Brain pericyte (primary cell): ENCODE measurements at places on chromosomes 4 and X.
A peak's percentile ranks its signal among the peaks of the same experiment; 100 is the strongest.

- DNase-seq, result no peak
Measured at GRCh38 chr4:154620111-154620510, 7.7 kb upstream of the FGG start.

DNA sequence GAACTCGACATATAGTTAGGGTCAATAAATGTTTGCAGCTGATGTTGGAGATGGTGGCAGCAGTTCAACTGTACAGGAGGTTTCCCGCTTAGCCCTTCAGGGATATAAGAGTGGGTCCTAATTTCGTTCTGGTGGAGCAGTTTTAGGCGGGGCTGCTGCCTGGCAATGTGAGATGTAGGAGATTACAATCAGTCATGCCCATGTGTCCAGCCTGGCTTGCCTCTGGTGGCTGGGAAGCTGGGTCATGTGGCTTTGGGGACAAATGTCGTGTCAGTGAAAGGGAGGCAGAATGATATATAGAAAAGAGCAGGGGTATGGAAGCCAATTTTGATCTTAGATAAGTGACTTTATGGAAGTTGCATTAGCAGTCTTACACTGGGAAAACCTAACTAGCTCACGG, 129.4 kb downstream of the CLCN4 start:
- no peak for DNase-seq

DNA sequence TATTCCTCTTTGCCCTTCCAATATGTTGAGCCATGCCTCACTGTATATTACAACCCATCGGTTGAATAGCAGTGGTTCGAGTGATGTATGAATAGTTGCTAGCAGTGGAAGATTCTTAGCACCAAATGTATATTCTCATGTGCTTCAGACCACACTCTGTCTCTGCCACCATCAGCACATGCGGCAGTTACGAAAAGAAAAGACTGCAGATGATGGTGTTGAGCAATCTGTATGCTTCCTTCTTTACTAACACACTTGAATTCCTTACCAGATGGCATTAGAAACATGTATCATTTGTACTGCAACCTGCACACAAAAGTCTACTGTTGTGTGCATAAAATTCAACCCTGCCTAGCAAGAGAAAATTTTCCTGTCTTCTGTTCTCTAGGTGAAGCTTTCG, 214.6 kb downstream of the ENOX2 start:
- DNase-seq, result no peak

DNA sequence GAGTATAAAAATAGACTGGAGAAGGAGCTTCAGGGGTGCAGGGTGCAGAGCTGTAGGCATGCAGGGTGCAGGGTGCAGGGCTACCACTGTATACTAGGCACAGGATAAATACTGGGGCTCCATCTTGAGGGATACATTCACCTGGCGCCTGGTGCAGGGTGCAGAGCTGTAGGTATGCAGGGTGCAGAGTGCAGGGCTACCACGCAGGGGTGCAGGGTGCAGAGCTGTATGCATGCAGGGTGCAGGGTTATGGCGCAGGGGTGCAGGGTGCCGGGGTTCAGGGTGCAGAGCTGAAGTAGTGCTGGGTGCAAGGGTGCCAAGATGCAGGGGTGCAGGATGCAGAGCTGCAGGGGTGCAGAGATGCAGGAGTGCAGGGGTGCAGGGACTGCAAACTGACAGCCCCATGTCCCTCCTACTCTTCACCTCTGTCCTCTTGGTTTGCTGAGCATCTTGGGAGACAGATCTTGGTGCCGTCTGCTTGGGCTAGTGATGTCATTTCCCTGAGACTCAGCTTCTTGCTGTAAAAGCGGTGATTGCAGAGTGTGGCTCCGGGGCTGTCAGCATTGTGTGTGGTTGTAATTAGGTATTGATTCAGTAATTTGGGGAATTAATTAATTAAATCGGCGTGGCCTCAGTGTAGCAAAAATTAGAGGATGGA, 91.2 kb downstream of the ADRA2C start:
- no peak for DNase-seq

DNA sequence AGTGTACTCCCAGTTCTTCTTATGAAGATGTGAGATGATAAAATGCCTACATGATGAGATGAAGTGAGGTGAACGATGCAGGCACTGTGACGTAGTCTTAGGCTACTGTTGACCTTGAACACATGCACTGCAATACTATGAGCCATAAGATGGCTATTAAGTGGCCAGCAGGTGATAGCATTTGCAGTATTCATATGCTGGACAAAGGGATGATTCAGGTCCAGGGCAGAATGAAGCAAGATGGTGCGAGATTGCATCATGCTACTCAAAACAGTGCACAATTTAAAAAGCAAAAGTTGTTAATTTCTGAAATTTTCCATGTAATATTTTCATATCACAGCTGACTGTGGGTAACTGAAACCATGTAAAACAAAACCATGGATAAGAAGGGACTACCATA, 781.4 kb downstream of the PCDH18 start:
- DNase-seq, result no peak

GRCh38 chr4:24675721-24676389, 91.5 kb upstream of the DHX15 start:
- no peak for DNase-seq

- no peak for DNase-seq
Measured at GRCh38 chr4:122121593-122121992, 30.5 kb upstream of the BLTP1 start.

GRCh38 chrX:9279234-9279544, 185.7 kb upstream of the TBL1X start:
- peak; percentile 12 for DNase-seq

DNA sequence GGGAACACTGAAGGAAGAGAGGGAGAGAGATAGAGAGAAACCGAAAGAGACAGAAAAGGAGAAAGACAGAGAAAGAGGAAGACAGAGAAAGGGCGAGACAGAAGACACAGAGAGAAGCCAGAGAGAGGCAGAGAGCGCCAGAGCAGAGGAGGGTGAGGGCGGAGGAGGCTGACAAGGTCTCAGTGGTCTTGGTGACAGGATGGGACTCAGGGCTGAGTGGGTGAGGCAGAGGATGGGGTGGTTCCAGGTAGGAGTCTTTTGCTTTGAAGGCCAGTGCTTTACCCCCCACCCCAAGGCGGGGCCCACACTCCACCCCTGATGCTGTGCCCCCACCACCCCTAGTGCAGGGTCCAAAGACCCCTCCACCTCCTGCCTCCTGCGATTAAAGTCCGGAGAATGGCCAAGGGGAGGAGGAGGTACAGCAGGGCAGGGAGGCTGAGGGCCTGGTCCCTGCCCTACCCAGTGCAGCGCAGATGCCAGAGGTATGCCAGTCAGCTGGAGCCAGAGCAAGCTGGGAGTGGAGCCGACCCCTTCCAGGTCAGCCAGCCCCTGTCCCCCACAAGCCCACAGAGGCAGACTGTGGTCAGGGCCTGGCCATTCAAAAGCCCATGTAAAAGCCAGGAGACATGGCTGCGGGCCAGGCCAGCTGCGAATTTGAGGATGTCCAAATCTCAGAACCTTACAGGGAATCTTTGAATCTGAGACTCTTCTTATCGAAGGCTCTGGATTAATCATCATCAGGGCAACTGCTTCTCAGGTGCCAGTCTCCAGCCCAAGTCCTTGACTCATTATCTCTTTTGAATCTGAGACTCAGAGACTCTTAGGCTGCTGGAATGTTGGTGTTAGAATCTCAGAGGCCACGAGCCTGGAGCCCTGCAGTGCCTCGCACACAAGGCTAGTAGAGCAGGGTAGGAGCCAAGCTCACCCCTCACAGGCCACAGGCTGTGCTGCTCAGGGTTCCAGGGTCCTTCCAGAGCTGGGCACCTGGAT, 758 bp downstream of the IQSEC2 start:
- no peak for DNase-seq

GRCh38 chrX:41952102-41952501, 28.7 kb upstream of the CASK start:
- no peak for DNase-seq

GRCh38 chrX:96579252-96579651, 105.4 kb upstream of the DIAPH2 start:
- no peak for DNase-seq

DNA sequence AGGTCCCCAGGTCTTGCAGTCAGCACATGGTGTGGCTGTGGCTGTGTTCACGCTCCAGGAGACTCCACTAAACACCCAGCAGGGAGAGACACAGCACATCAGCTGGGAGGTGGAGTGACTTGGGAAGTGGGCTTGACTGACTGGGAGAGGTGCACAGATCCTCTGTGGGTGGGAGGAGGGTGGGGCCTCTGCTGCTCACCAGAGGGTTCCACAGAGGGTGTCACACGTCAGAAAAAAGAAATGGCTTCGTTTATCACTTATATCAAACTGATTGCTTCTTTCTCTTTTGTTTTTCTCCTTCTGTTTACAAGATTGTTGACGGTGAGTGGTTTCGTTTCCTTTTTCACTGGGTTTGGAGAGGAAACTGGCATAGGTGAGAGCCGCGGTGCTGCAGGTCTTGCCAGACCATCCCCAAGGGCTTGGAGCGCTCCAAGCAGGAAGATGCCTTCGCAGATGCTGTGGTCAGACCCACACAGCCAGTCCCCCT, 24.8 kb upstream of the FAM193A start:
- no peak for DNase-seq

DNA sequence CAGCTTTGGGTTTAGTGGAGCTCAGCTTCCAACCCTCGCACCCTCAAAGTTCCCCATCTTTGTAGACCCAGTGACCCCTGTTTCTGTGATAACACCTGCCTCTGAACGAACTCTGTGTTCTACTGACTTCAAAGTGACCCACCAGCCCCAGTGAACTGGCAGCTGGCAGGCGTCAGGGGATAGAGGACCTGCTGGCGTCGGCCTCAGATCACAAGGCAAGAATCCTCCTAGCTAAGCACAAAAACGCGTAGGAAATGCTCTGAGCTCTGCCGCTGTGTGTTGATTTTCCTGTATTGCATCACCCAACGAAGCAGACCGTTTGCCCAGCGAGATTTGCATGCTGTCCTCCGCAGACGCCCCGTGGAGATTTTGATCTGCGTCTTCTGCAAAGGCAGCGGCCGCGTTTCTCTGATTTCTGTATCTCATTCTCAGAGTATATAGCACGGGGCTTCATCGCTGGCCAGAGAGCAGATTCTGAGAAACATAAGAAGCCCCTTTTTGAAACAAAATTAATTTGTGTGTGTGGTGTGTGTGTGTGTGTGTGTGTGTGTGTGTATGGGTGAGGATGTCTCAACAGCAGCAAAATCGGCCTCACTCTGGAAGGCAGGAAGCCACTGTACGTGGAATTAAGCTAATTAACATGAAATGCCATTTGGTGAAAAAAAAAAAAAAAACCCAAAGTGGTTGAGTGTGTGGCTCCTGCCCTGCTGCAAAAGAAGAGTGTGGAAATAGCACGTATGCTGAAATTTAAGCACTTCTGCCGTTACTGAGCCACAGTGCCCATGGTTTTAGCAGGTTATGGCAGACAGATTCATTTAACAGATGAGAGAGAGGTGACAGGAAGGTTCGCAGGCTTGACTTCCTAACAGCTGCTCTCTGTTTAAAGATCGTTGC, 29.2 kb upstream of the ASMTL start:
- DNase-seq, result peak; percentile 65

DNA sequence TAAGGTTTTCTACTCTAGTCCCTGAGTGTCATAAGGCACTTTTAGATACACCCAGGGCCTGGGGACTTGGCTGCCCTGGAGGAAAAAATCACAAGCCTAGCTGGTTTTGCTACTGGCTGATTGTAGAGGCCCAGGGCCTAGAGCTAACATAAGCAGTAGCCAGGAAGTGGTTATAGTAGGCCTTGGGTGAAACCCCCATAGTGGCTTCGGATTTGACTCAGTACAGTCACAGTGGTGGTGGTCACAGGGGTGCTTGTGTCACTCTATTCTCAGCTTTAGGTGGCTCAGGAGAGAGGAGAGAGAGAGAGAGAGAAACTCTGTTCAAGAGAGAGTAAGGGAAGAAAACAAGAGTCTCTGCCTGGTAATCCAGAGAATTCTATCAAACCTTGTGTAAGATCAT, 194.5 kb upstream of the EDA2R start:
- DNase-seq, result no peak

- no peak for DNase-seq
Measured at GRCh38 chr4:4461850-4462249, 74.9 kb downstream of the NSG1 start.

DNA sequence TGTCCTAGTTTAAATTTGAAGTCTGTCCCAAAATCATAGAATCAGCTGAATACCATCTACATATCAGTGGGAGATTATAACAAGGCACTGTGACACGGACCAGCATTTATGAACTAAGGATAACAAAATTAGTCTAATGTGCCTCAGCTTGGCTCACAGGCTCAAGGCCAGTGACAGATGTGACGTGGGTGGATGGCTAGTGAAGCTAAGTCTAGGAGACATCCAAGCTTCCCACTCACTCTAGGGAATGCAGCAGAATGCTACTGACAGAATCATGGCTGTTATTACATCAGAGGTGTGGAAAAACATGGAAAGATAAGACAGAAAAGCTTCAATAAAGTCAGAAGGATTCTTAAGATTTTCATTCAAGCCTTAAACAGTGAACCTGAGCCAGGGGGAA, 329.9 kb downstream of the NAF1 start:
- DNase-seq, result no peak

- no peak for DNase-seq
Measured at GRCh38 chr4:8614365-8615193, 22.0 kb downstream of the CPZ start.

GRCh38 chrX:105975382-105975781, 63.1 kb downstream of the SERPINA7 start:
- no peak for DNase-seq

DNA sequence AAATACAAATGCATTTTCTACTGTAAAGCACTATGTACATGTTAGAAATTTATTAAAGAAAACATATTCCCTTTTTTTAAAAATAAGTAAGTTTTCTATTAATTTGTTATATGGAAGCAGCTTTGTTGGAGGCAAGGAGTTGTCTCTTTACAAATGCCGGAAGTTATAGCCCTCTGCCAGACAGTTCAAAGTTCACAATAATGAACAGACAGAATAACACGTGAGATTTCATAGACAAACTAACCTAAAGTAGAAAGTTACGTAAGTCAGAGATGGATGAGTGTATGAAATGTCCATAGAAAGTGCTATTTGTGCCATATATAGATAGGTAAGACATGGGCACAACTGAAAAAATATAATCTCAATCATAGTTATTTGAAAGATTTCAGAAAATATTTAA, 43.9 kb upstream of the NEIL3 start:
- no peak for DNase-seq

DNA sequence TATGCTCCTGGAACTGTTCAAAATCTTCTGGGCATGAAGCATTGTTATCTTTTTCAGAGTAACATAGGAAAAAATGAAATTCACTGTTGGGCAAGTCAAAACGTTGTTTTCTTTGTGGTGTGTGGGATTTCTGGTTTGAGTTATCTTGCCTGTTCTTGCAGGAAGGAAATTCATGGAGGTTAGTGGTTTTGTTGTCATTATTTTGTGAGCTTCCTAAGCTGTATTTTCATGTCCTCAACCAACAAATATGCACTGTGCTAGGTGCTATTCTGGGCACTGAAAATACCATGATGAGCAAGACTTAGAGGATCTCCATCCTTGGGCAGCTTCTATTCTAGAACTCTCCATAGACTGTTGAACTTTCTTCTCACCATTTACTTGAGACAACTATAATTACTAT, 16.9 kb downstream of the SPINK2 start:
- no peak for DNase-seq

DNA sequence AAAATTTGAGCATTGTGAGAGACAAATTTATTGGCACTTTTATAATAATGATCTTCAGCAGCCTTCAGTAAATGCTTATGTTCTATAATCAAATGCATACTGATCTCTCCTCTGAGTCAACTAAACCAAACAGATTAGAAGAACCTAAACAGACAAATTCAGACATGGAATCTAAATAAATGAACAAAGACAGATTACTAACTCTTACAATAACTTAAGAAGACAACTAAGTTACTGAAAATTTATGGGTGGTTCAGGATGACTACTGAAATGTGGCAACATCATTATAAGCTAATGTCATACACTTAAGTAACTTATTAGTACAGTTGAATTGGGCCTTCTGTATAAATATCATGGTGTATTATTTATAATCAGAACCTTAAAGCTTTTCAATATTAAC, 127.3 kb downstream of the NEK1 start:
- no peak for DNase-seq
